ENCODE measurements at places on chromosomes 13 and 19.
A peak's percentile ranks its signal among the peaks of the same experiment; 100 is the strongest.

DNA sequence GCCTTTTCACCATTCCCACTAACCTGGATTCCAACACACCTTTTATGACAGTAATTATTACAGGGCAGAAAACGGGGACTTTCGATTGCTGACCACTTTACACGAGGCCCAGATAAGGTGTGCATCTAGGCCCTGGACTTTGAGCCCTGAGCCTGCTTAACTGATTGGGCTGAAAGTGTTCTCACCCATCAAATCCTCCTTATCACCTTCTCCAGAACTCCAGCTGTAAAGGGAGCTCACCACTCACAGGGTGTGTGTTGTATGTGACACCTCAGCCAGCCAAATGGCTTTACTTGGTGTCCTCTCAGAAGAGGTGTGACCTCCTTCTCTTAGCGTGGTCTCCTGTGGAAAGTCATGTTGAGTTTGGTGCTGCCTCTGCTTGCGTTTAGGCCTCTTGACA is 36.5 kb downstream of the SIPA1L3 start:
- no peak for DNase-seq

- DNase-seq: no peak
These were observed 53.9 kb downstream of the OR10H4 start for GRCh38 chr19:16002406-16003384.

DNA sequence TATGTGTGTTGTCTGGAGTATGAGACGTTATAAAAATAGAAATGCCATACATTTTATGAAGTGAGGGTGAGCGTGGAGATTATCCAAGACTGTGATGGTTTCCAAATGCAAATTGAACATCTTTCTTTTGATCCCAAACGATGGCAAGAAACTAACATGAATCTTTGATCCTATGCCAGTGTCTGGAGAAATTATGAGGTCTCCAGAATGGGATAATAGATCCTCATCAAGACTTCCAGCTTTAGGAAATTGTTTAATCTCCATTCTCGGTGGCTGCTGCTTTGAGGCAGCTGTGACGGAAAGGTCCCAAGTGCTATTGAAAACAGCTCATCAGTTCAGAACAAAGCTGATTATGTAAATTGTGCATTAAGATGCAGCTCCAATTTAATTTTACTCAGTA is 30.8 kb downstream of the CBY2 start:
- DNase-seq: no peak

DNA sequence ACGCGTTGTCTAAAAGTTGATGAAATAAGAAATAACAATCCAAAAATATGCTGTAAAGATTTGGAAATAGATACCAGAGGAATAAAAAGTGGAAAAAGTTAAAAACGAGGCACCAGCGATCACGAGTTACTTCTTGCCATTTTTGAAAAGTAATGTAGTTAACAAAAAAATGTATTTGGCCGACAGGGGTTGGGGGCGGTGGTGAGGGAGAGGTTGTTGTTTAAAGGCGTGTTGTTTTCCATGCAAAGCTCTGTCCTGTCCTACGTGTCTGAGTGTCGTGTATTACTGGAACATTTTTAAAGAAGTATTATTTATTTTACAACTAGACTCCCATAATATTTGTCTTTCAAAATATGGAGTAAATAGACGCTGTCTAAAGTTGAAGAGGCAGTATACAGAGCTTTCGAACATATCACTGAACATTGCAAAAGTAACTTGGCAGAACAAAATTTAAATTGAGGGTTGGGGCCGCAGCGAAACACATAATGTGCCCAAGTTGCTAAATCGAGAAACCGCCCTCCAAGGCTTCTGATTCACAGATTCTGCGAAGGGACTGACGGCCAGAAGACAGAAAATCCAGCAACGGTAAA is 823 bp downstream of the FBXO17 start:
- no peak for DNase-seq

GRCh38 chr13:24005755-24006281 is 108.5 kb upstream of the C1QTNF9B start:
- no peak for DNase-seq

GRCh38 chr19:17794731-17795494 is at the start of gene B3GNT3:
Gene B3GNT3, plus strand, starts transcription at chr19:17795138. Its CDS starts 12,670 bp downstream, at chr19:17807808.
- DNase-seq: peak; percentile 57

GRCh38 chr19:1068009-1069001 is 1.3 kb downstream of the ARHGAP45 start:
- no peak for DNase-seq

GRCh38 chr19:6693681-6694080 is 23.7 kb upstream of the TNFSF14 start:
- DNase-seq: no peak

GRCh38 chr19:18208098-18208951 is 4.5 kb upstream of the RAB3A start:
- DNase-seq: no peak

DNA sequence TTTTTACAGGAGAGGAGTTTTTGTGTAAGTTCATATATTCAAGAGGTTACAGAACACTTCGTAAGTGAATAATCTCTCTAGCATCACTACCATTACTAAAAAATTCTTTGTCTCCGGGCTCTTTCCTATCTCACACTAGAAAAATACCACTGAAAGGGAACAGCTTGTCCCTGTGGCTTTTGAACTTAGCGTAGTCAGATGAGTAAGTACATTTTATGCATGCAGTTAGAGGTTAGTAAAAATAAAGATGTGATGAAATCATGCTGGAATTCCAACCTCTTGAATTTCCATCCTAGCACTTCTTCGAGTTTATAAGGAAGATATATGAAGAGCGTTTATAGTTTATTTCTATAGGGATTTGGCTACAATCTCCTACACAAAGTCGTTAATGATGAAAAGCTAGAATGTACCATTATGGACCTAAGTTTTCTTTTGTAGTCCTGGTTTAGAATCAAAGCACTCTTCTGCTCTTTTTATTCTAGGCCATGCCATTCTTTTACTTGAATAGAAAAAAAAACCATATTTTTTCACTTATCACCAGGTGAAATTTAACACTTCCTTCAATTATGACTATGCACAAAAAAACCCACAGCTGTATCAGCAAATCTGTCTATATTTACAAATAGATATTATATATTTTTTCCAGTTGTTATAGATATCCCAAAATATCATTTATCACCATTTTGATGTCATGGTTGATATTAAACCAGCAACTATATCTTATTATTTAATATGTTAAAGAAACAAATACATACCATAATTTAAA is 139.9 kb upstream of the PCDH9 start:
- DNase-seq: no peak

- DNase-seq: peak; percentile 16
These were observed 10.7 kb upstream of the TMEM255B start for GRCh38 chr13:113748101-113748861.

DNA sequence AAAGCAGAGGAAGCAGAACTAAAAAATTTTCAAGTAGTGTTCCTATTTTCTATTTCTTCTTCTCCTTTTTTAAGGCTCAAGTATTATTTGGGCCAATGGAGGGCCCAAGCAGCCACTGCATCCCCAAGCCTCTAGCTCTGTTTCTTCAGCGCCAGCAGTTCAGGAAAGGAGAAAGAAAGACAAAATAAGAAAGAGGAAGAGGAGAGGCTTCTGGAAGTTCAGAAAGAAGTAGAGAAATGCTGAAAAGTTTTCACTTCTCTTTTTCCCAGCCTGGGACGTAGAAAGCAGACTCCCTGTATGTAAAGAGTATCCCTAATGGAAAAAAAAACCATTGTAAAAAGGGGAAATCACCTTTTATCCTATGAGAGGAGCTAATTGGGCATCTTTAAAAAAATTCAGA is 165.5 kb upstream of the KLF12 start:
- no peak for DNase-seq

- DNase-seq: no peak
These were observed 2.3 kb upstream of the FFAR3 start for GRCh38 chr19:35355791-35356460.

GRCh38 chr13:23510979-23511735 is 59.1 kb upstream of the TNFRSF19 start:
- DNase-seq: no peak

GRCh38 chr13:79749566-79749965 is 268.6 kb downstream of the NDFIP2 start:
- no peak for DNase-seq

DNA sequence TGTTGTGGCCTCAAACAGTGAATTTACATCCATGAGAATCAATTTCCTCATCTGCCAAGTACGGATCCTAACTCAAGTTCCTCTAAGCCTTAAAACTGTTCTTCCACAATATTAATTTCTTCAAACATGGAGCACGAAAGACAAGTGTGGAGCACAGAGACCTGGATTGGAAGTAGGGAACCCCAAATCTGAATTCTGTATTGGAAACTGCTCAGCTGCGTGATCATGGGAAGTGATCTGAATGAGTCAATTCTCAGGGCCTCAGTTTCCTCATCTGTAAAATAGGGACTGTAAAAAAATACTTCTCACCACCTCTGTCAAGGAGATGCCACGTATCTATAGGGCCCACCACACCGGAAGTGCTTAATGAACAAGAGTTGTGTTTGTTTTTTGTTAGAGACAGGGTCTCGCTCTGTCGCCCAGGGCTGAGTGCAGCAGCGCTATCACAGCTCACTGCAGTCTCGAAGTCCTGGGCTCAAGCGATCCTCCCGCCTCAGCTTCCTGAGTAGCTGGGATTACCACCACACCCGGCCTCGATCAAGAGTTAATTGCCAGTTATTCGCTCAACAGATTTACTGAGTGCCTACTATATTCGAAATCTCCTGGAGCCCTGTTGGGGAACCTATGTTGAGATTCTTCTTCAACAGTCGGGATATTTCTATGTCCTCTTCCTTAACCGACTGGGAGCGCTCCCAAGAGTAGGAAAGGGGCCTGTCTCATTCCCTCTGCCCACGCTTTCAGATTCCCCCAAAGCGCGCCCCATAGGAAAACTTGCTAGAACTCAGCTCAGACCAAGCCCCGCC is 1.6 kb downstream of the SERTAD3 start:
- DNase-seq: peak; percentile 40

GRCh38 chr13:95516492-95516891 is 36.0 kb upstream of the CLDN10 start:
- no peak for DNase-seq

- DNase-seq: no peak
These were observed 53.3 kb downstream of the SOX21 start for GRCh38 chr13:94658926-94659597.

DNA sequence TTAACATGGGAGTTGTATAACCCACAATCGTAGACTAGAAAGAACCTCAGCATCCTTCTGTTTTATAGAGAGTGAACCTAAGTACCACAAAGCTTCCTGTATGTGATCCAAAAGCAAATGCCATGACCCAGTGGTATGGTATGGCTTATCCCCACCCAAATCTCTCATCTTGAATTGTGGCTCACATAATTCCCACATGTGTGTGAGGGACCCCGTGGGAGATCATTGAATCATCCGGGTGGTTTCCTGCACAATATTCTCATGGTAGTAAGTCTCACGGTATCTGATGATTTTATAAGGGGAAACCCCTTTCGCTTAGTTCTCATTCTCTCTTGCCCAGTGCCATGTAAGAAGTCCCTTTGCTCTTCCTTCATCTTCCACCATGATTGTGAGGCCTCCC is 587.9 kb downstream of the LMO7 start:
- no peak for DNase-seq

DNA sequence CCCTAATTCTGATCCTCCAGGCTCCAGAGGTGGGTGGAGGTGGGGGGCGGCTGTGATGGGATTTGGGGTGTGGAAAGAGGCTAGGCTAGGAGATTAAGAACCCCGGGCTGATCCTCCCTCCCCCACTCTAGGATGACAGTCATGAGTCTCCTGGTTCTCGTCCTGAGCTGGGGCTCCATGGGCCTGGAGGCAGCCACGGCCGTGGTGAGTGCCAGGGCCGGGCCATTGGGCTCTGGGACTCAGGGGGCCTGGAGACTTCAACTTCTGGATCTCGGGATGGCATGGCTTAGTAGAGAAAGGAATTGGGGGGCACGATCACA is 13.9 kb downstream of the TTYH1 start:
- no peak for DNase-seq

DNA sequence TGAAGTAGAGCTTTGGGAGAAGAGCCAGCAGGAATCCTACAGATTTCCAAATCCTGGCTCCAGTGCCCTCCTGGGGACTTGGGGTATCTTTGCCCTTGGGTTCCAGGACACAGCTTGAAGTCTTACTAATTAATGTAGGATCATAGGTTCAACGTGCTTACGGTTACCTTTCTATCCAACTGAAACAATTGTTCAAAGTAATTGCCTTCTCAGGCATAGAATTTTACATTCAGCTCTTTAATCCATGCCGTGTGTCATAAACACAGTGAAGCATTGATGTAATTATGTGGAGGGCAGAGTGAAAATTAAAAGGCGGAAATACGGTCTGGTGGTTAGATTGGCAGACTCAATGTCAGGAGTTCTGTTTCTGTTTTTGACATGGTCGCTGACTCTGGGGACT is 170.4 kb downstream of the COG6 start:
- no peak for DNase-seq

DNA sequence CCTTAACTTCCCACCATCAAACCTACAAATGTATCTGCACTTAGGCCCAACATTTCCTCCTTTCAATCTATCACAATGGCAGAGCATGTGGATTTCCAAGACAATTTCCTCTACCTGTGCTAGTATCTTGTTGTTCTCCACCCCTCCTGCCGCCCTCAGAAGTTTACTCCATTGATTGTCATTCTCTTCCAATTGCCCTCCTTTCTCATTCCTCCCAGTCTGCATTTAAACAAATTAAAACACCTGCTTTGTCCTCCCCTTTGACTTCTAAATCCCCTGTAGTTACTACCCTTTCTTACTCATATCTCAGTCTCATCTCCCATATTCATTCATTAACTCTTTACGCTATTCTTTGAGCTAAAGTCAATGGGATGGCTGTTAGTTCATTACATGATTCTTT is 370.6 kb downstream of the DIAPH3 start:
- DNase-seq: no peak

GRCh38 chr13:106526738-106527444 is 8.6 kb downstream of the EFNB2 start:
- DNase-seq: no peak

DNA sequence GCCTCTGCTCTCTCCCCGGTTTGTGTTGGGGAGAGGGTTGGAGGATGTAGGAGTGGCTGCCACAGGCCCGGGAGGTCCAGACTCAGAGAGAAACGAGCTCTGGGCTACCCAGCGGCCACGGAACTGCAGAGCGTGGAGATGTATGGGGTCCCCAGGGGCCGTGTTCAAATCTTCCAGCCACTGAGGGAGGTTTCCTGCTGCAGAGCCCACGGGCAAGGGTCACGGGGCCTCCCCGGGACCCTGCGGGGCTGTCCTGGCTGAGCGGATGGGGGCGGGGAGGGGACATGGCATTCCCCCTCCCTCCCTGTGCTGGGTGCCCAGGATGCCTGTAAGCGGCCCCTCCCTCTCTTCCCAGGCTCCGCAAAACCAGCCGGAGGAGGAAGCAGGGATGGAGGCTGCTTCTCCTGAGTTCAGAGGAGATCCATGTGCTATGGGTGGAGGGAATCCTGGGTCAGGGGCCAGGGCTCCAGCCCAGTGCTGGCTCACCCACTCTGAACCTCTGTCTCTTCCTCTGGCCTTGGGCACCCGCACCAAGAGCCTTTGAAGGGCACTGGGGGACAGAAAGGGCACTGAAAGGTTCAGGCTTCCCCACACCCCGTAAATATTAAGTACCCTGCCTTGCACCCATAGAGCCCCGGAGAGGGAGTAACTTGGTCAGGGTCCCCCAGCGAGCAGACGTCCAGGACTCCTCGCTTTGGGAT is 22.6 kb downstream of the SMIM24 start:
- DNase-seq: no peak

Measured in mesothelial cell of epicardium (in vitro differentiated cells).